Activated naive CD8-positive, alpha-beta T cell treated with anti-CD3 and anti-CD28 coated beads for 36 hours (primary cell): ENCODE measurements at places on chromosomes 12 and 14. TPM values are rescaled to one million over a fixed set of nuclear protein-coding genes. Genes with fewer than 3 reads are reported as not detected.

DNA sequence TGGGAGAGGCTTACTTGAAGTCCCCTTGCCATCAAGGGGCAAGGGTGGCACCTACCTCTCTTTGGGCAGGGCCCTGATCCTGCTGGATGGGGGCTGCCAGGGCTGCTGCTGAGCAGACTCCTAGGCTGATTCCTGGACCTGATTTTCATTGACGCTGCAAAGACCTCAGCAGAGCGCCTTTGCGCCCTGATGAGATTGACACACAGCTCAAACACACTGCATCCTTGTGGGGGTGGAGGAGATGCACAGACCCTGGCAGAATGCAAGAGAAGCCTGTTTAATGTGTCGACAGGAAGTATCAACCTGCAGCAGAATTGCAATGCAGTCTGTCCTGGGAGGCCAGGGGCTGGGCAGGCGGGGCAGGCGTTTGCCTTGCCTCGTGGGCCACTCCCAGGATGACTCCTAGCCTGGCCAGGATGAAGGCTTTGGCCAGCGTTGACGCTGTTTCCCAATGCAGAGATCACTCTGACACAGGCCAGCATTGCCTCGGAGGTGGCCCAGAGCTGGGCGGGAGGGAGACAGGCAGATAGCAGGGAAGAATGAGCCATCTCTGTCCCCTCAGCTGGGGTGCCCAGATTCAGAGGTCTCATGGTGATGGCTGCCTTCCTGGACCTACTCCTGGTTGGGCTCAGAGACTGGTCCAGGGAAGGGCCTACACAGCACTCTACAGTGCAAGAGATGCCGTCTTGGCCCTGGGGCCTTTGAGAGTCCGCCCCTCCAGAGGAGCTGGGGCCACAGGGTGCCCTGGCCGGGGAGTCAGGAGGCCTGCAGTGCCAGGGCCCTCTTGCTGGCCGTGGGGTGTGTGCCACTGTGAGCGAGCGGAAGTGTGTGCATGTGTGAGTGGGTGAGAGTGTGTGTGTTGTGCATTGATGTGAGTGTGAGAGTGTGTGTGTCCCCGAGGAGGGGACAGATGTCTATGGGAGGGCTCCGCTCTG lies 108.3 kb downstream of the KIF26A start:
- no peak for DNase-seq
- H3K36me3 ChIP-seq = no peaks in the 10 kb centered on the region
- H3K27me3 ChIP-seq = no peaks in the 10 kb centered on the region
- H3K27ac ChIP-seq = no peak overlapping the region
- no peaks in the 10 kb centered on the region for H3K4me1 ChIP-seq

The CCDC38 gene
- 0.16 TPM for total RNA-seq

The LEMD3 gene
- 21.3 TPM for total RNA-seq

DNA sequence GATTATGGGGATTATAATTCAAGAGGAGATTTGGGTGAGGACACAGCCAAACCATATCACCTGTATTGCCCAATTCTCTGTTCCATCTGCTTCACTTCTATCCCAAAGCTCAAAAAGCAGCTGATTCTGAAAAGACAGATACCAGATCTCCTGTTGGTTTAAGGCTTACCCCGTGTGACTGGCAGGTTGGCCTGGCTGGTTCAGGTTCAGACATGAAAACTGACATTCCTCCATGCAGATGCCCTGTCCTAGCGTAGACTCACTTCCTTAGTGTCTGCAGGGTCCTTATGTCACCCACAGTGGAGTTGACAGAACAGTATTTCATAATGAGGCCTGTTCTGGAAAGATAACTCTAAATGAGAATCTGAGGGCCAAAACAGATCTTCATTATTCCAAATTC lies 61.1 kb upstream of the FLRT2 start:
- H3K27ac ChIP-seq = no peak overlapping the region
- H3K36me3 ChIP-seq = no peaks in the 10 kb centered on the region
- H3K4me1 ChIP-seq = no peaks in the 10 kb centered on the region
- H3K27me3 ChIP-seq = no peaks in the 10 kb centered on the region
- no peak overlapping the region for H3K4me3 ChIP-seq

The TUBA1A gene
- 54.3 TPM for total RNA-seq

GRCh38 chr12:78961171-78961570 lies 96.6 kb downstream of the SYT1 start:
- H3K27me3 ChIP-seq = no peaks in the 10 kb centered on the region
- DNase-seq = no peak
- no peak overlapping the region for H3K27ac ChIP-seq
- H3K4me1 ChIP-seq = no peaks in the 10 kb centered on the region
- no peak overlapping the region for H3K4me3 ChIP-seq

- H3K27ac ChIP-seq = no peak overlapping the region
- no peaks in the 10 kb centered on the region for H3K36me3 ChIP-seq
- no peak for DNase-seq
- no peak overlapping the region for H3K4me3 ChIP-seq
Observed at GRCh38 chr14:99023371-99023770, 248.6 kb downstream of the BCL11B start.

The BHLHE41 gene
- total RNA-seq = not detected

DNA sequence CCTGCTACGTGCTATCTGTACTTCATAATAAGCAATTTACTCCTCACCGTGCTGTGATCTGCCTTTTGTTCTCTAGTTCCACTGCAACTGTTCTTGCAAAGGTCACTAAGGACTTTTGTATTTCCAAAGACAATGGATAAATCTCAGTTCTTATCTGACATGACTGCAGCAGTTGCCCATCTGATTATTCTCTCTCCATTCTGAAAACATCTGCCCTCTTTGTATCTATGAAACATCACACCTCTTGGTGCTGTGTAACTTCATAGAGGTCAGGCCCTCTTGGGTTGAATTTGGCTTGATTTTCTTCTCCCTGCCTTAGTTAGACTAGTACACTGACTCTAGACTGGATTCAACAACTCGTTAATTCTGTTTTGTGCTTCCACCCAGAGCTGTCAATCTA lies 319.6 kb downstream of the BTG1 start:
- no peaks in the 10 kb centered on the region for H3K27me3 ChIP-seq
- no peaks in the 10 kb centered on the region for H3K36me3 ChIP-seq
- DNase-seq = no peak
- peaks cover 2% of the 10 kb centered on the region for H3K4me1 ChIP-seq

- peak; percentile 77 for DNase-seq
- H3K36me3 ChIP-seq = no peaks in the 10 kb centered on the region
- H3K27ac ChIP-seq = no peak overlapping the region
- H3K4me3 ChIP-seq = no peak overlapping the region
- peaks cover 50% of the 10 kb centered on the region for H3K27me3 ChIP-seq
- H3K4me1 ChIP-seq = peaks cover 2% of the 10 kb centered on the region
Observed at GRCh38 chr14:106879241-106879640, 1352.9 kb downstream of the TMEM121 start.

DNA sequence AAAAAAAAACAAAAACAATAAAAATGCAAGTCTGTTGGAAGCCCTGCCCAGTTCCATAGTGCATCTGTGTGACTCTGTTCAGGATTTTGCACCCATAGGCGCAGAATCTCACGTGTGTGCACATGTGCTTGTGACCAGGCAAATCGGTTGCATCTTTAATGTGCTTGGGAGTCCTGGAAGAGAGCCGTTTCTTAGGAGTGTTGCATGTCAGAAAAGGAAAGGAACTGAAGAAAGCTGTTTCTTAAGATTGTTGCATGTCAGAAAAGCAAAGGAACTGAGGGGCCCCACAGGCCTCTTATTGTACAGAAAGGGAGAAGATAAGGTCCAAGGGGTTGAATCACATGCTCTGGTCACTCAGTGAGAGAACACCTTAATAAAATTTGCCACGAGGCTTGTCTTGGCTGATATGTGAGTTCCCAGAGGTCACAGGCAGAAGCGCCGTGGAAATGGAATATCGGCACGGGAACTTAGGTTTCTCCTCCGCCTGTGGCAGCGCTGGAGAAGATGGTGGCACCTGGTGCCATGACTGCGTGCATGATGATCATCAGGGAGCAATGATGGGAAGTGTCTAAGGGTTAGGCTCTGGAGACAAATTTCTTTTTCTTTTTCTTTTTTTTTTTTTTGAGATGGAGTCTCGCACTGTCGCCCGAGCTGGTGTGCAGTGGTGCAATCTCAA lies 90.0 kb downstream of the LRRC74A start:
- H3K4me3 ChIP-seq = no peak overlapping the region
- H3K27ac ChIP-seq = no peak overlapping the region
- no peak for DNase-seq
- no peaks in the 10 kb centered on the region for H3K36me3 ChIP-seq

GRCh38 chr14:88270776-88271175 lies 52.3 kb downstream of the KCNK10 start:
- H3K36me3 ChIP-seq = no peaks in the 10 kb centered on the region
- H3K27ac ChIP-seq = no peak overlapping the region
- peaks cover 16% of the 10 kb centered on the region for H3K27me3 ChIP-seq
- no peak for DNase-seq
- H3K4me1 ChIP-seq = no peaks in the 10 kb centered on the region
- no peak overlapping the region for H3K4me3 ChIP-seq

The ADAMTS20 gene
- not detected for total RNA-seq

- peaks cover 4% of the 10 kb centered on the region for H3K4me1 ChIP-seq
- DNase-seq = no peak
- H3K36me3 ChIP-seq = no peaks in the 10 kb centered on the region
- H3K27me3 ChIP-seq = no peaks in the 10 kb centered on the region
Observed at GRCh38 chr14:75453817-75454434, 26.1 kb downstream of the JDP2 start.

The MIP gene
- total RNA-seq = not detected

The PRPH gene
- not detected for total RNA-seq

DNA sequence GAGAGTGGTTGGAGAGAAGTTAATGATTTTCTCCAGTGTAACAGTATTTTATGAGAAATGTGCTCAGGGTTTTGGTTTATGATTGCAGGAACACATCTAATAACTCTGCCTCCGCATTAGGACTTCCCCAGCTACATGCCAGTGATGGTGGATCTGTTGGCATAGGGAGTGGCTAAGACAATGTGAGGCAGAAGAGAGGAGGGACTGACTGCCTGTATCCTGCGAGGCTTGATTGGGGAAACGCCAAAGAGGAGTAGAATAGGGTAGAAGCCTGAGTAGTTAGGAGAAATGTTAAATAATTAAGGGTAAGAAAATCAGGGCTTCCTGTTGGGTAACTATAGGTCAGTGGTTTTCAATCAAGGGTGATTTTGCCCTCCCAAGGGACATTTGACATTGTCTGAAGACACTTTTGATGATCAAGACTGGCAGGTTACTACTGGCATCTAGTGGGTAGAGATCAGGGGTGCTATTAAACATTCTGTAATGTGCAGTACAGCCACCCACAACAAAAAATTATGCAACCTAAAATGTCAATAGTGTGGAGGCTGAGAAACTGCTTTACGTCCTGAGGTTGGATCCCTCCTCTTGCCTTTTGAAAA lies 12.8 kb downstream of the TDG start:
- peaks cover 24% of the 10 kb centered on the region for H3K36me3 ChIP-seq
- H3K4me3 ChIP-seq = no peak overlapping the region
- DNase-seq = no peak
- peaks cover 10% of the 10 kb centered on the region for H3K4me1 ChIP-seq
- H3K27me3 ChIP-seq = no peaks in the 10 kb centered on the region
- H3K27ac ChIP-seq = no peak overlapping the region

GRCh38 chr12:18071336-18071735 lies 18.7 kb downstream of the RERGL start:
- H3K4me1 ChIP-seq = no peaks in the 10 kb centered on the region
- no peak for DNase-seq
- no peak overlapping the region for H3K4me3 ChIP-seq
- no peaks in the 10 kb centered on the region for H3K27me3 ChIP-seq
- no peaks in the 10 kb centered on the region for H3K36me3 ChIP-seq

The FGF6 gene
- total RNA-seq = not detected

The MUCL1 gene
- not detected for total RNA-seq

- peaks cover 10% of the 10 kb centered on the region for H3K4me1 ChIP-seq
- H3K36me3 ChIP-seq = no peaks in the 10 kb centered on the region
- no peak for DNase-seq
- no peaks in the 10 kb centered on the region for H3K27me3 ChIP-seq
- no peak overlapping the region for H3K27ac ChIP-seq
Observed at GRCh38 chr12:14558473-14558959, 9.2 kb downstream of the PLBD1 start.

- H3K27ac ChIP-seq = no peak overlapping the region
- H3K27me3 ChIP-seq = no peaks in the 10 kb centered on the region
- H3K4me1 ChIP-seq = no peaks in the 10 kb centered on the region
- no peaks in the 10 kb centered on the region for H3K36me3 ChIP-seq
- DNase-seq = no peak
Observed at GRCh38 chr12:96752211-96752610, 154.8 kb upstream of the NEDD1 start.

DNA sequence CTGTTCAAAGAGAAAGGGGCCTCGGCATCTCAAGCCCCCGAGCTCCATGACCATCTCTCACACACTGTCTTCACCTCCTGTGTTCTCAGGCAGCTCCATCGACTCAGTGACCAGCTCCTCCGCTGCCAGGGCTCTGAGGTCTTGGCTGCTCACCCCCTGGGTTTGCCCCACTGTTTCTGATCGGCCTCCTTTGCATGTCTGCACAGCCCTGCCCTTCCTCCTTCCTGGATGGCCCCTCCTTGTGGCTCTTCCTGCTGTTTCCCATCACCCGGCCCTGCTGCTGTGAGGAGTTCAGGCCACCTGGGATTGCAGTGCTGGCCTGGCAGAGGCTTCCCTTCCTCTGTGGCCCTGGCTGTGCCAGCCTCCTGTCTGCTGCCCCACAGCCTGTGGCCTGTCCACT lies 38.1 kb upstream of the PIWIL1 start:
- H3K27me3 ChIP-seq = no peaks in the 10 kb centered on the region
- H3K4me3 ChIP-seq = no peak overlapping the region
- H3K36me3 ChIP-seq = no peaks in the 10 kb centered on the region
- no peaks in the 10 kb centered on the region for H3K4me1 ChIP-seq
- no peak overlapping the region for H3K27ac ChIP-seq

DNA sequence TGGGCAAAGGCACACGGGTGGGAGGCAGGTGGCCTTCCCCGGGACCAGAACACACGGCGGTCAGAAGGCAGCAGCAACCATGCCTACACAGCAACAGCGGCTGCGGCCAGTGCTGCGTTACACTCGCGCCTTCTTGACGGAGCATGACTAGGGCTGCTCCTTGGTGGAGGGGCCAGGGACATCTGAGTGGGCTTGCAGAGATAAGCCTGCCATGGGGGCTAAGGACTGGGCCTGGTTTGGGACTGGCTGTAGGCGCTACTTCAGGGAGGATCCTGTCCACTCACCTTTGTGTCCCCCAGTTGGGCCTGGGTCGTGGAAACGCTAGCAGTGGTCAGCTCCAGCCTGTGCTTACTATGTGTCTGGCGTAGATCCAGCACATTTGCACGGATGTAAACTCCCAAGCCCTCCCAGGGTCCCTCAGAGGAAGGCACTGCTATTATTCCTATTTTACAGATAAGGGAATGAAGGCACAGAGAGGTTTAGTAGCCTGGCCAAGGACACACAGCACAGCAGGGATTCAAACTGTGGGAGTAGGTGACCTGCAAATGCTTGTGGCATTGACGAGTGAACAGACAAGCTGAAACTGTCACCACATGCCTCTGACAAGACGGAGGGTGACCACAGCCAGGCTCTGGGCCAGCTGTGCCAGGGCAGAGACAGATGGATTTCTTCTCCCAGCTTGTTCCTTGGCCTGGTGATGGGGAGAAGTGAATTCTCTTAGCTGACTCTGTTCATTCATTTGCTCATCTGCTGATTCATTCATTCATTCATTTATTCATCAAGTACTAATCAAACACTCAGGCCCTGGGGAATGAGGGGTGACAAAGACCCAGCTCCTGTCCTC lies 31.9 kb upstream of the DLK1 start:
- peaks cover 5% of the 10 kb centered on the region for H3K27me3 ChIP-seq
- no peak overlapping the region for H3K27ac ChIP-seq
- DNase-seq = no peak
- H3K4me1 ChIP-seq = no peaks in the 10 kb centered on the region
